ENCODE measurements at places on chromosomes 6 and 20. TPM values are rescaled to one million over a fixed set of nuclear protein-coding genes. Genes with fewer than 3 reads are reported as not detected.

DNA sequence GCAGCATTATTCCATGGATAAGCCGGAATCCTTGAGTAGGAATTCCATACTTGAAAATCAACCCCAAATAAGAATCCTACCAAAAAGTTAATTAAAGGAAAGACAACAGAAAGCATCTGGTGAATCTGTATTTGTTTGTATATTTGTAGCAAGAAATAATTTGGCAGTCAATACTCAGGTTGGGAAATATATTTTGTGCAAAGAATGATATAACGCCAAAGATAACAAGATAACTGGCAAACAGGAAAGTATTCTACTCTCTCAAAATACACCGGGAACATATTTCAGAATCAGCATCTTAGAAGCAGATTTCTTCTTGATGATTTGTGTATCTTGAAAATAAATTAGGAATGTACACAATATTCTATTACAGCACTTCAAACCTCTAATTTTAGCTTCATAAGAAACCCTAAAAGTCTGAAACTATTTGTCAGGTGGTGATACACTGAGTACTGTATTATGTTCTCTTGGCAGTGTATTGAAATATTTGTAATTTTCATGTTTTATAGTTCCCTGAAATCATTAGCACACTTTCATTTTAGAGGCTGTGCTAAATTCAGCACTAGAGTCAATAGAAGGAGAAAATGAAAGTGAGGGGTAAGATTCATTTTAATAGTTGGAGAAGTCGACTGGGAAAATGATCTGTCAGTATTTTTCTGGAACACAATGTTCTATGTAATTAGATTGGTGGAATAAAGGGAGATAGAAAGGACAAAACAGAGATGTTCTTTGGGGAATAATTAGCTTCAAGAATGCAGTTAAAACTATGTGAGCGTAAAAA, 879.7 kb upstream of the GJE1 start:
- H3K27me3 ChIP-seq: no peaks in the 10 kb centered on the region
- peak overlapping the region; percentile 41 for H3K27ac ChIP-seq
- peak overlapping the region; percentile 6 for H3K4me3 ChIP-seq
- DNase-seq: no peak
- no peaks in the 10 kb centered on the region for H3K4me1 ChIP-seq
- H3K36me3 ChIP-seq: no peaks in the 10 kb centered on the region

DNA sequence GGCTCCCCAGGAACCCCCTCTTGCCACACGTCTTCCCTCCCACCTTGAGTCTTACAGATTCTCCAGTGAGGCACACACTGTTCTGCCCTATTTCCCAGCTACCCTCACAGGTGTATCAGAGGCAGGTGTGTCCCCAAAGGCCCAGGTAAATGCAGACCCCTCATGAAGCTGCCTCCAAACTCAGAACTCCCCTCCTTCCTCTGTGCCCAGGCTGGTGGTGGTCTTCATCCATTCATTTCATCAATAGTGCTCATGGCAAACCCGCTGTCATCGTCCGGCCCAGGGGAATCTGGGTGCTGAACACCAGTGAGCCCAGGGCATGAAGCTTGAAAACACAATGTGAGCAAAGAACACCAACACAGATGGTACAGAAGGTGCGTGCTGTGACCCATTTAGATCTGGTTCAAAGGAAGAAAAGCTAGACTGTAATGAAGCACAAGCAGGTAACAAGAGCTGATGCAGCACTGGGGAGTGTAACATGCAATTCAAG, 213.1 kb downstream of the SYNDIG1 start:
- H3K36me3 ChIP-seq: no peaks in the 10 kb centered on the region
- DNase-seq: peak; percentile 15
- H3K4me1 ChIP-seq: no peaks in the 10 kb centered on the region
- H3K4me3 ChIP-seq: no peak overlapping the region
- no peak overlapping the region for H3K27ac ChIP-seq

- H3K27ac ChIP-seq: no peak overlapping the region
- H3K27me3 ChIP-seq: no peaks in the 10 kb centered on the region
- no peak for DNase-seq
- no peak overlapping the region for H3K4me3 ChIP-seq
- H3K4me1 ChIP-seq: no peaks in the 10 kb centered on the region
Observed at GRCh38 chr6:75178757-75179156, 27.1 kb downstream of the COL12A1 start.

DNA sequence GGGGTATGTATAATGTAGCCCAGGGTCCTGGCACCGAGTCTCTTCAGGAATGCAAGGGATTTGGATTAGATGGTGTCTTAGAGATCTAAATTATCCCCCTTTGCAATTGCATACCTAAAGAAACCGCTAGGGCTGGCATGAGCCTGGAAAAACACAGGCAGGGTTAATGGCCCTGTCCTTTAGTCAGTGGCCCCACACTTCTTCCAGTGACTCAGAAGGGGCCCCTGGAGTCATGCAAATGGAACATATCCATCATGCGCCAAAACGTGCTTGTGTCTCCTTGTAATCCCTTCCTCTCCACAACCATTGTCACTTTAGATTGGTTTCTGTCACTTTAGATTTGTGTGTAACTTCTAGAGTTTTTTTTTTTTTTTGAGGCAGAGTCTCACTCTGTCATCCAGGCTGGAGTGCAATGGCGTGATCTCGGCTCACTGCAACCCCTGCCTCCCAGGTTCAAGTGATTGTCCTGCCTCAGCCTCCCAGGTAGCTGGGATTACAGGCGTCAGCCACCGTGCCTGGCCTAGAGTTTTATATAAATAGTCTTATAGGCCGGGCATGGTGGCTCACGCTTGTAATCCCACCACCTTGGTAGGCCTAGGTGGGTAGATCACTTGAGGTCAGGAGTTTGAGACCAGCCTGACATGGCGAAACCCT, 8.7 kb upstream of the MYBL2 start:
- H3K4me3 ChIP-seq: peak overlapping the region; percentile 49
- peaks cover 16% of the 10 kb centered on the region for H3K4me1 ChIP-seq
- no peak overlapping the region for H3K27ac ChIP-seq
- no peak for DNase-seq
- H3K27me3 ChIP-seq: no peaks in the 10 kb centered on the region

DNA sequence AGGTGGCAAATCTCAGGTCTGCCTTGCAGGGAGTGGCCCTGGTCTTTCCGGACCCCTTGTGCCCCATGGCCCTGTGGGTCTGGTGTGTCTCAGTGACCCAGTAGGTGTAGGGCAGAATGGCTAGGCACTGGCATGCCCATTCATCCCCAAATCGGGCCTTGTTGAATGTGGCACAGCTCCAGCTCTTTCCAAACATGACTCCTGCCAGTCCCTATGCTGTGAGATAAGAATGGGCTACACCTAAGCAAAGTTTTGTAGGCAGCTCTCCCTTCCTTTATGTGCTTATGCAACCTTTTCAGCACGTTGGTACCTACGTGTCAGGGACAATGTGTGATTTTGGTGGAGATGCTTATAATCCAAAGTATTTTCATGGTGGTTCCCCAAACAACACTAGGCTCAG, 33.9 kb downstream of the FOXO3 start:
- no peak overlapping the region for H3K4me3 ChIP-seq
- DNase-seq: no peak
- H3K36me3 ChIP-seq: no peaks in the 10 kb centered on the region
- peaks cover 100% of the 10 kb centered on the region for H3K4me1 ChIP-seq
- peak overlapping the region; percentile 88 for H3K27ac ChIP-seq

DNA sequence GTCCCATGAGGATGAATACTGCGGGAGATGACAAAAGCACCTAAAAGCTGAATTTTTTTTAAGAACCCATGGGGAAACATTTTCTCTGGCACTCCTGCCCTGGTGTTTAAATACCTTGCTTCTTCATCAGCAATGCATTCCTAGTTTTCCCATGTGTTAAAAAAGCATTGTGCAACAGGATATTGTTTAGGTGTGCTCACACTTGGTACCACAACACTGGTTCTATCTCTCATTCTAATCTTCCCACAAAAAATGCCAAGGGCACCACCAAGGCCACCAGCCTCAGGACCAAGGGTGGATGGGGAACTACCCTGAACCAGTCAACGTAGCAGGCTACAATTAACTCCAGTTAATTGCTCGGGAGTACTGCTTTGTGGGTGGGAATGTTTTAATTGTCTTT, 50.9 kb downstream of the ALDH5A1 start:
- no peaks in the 10 kb centered on the region for H3K27me3 ChIP-seq
- no peak for DNase-seq
- no peaks in the 10 kb centered on the region for H3K4me1 ChIP-seq

DNA sequence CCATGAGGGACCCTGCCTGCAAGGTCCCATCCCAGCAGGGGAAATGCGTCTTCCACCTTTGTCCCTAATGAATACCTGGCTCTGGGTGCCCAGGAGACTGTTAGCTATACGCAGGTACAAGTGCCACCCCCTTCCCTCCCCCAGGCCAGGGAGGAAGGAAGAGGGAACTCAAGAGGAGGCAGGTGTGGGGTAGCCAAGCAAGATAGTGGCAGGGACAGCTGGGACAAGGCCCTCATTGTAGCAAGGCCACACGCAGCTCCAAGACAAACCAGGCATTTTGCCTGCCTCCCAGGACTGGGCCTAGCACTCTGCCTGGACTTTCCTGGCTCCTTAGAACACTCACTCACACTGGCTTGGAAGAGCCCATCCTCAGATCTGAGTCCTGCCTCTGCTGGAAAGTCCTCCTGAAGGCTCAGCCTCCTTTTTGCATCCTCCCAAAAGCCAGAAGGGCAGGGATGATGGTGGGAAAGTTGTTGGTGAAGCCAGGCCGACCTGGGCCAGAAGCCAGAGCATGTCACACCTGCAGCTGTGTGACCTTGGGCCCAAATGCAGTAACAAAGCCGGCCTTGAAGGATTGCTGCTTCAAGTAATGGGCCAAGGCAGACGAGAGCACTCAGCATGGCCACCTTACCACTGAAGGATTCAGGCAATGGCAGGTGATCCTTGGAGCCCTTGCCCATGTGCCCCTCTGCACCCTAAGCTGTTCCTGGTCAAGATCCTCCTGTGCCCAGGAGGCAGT, 27.7 kb downstream of the SNPH start:
- peak; percentile 42 for DNase-seq
- no peak overlapping the region for H3K27ac ChIP-seq
- no peaks in the 10 kb centered on the region for H3K27me3 ChIP-seq
- peaks cover 12% of the 10 kb centered on the region for H3K36me3 ChIP-seq
- no peaks in the 10 kb centered on the region for H3K4me1 ChIP-seq
- H3K4me3 ChIP-seq: no peak overlapping the region

- no peaks in the 10 kb centered on the region for H3K36me3 ChIP-seq
- peaks cover 49% of the 10 kb centered on the region for H3K4me1 ChIP-seq
- no peaks in the 10 kb centered on the region for H3K27me3 ChIP-seq
- peak overlapping the region; percentile 8 for H3K27ac ChIP-seq
- no peak for DNase-seq
Observed at GRCh38 chr20:49405062-49405683, 77.3 kb downstream of the KCNB1 start.

DNA sequence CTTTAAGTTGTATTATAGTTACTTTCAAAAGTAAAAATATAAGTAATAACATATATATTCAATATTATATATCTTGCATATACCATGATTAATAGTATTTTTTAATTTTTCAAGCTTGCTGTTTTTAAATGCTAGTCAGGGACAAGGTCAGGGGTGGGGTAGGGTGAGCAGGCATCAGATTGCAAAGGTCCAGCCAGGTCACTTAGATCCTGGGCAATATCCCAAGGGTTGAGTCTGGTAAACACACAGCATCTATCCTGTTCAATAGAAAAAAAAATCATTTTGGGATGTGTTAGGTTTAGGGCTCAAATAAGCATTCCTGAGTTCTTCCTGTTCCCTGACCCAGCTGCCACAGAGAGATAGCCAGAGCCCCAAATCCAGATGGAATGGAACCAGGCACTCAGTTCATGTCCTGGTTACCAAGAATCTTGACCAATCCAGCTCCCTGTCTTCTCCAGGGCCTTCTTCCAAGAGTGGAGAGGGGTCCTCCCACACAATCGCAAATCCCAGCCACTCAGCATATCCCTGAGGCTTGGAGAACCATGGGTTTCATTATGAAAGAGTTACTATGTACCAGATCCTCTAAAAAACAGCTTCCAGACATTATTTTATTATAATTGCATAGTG, 134.9 kb upstream of the TOP1 start:
- no peak for DNase-seq
- H3K27ac ChIP-seq: no peak overlapping the region
- H3K36me3 ChIP-seq: no peaks in the 10 kb centered on the region
- no peaks in the 10 kb centered on the region for H3K27me3 ChIP-seq
- no peak overlapping the region for H3K4me3 ChIP-seq

- H3K27me3 ChIP-seq: no peaks in the 10 kb centered on the region
- no peaks in the 10 kb centered on the region for H3K36me3 ChIP-seq
- DNase-seq: no peak
- H3K27ac ChIP-seq: no peak overlapping the region
- H3K4me1 ChIP-seq: peaks cover 5% of the 10 kb centered on the region
Observed at GRCh38 chr6:122069932-122070331, 329.5 kb upstream of the HSF2 start.

Gene FAM217A
- not detected for total RNA-seq

All from sigmoid colon (tissue), 7 donors.